ENCODE measurements at places on chromosomes 7 and 10. TPM values are rescaled to one million over a fixed set of nuclear protein-coding genes. Genes with fewer than 3 reads are reported as not detected.

- DNase-seq, result peak; percentile 96
Measured at GRCh38 chr7:44978511-44979366, at the start of gene MYO1G. TSS of gene MYO1G (minus strand) at chr7:44979015. CDS start at chr7:44978961, 54 bp downstream.

DNA sequence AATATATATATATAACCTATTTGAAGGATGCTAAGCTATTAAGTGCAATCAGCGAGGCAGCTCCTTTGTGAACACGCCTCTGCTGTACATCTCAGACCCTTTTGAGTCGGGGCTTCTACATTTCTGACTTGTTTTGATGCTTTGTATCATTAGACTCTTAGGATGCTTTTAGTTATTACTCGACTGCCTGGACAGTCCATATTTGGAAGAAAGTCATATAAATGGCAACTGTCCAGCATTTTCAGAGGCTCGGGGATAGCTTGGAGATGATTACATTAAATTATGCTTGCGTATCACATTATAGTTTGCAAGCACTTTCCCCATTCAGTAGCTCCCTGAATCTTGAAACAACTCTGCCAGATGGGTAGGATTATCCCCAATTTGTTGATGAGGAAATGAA is 257.9 kb downstream of the PTEN start:
- no peak for DNase-seq

GRCh38 chr7:116595063-116595462 is 70.2 kb downstream of the CAV1 start:
- no peak for DNase-seq

DNA sequence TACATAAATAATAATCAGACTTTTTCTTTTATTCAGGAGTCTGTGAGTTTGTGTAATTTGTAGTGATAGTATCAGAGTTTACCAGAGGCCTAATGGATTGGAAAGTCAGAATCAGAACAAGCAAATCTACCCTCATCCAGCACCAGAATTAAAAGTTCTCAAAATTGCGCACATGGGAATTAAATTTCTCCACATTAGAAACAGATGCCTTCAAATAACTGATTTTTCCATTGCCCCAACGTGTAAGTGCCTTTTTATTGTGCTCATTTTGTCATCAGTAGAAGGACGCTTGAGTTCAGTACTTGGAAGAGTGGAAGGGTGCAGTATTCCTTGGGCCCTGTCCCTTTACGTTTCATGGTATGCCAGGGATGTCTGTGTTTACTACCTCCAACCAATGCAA is 32.8 kb downstream of the BICC1 start:
- DNase-seq, result no peak

- no peak for DNase-seq
Measured at GRCh38 chr7:55365205-55365674, at the start of gene LANCL2. TSS of gene LANCL2 (plus strand) at chr7:55365337. CDS start at chr7:55366026, 689 bp downstream.

DNA sequence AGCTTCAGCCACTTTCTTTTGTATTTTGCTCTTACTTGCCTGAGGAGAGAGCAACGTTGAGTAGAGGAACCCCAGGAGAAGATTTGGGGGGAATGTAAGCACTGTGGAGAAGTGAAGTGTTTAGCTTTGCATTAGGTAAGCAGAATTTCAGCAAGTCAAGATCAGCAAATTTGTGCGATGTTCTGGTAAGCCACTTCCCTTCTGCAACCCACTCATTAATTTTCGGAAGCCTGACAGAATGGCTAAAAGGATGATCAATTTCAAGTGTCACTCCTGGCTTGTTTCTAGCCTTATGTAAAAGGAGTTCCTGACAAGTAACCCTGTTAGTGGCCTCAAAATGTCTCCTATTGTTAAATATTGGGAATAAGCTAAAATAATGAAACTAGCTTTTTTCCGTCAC is 48.5 kb upstream of the NXPH1 start:
- DNase-seq, result no peak

The CNPY1 gene
- not detected for total RNA-seq

The HYCC1 gene
- total RNA-seq, result 105 TPM

The GATA3 gene
- total RNA-seq, result 112 TPM
